ENCODE measurements at places on chromosomes 5 and 9.

DNA sequence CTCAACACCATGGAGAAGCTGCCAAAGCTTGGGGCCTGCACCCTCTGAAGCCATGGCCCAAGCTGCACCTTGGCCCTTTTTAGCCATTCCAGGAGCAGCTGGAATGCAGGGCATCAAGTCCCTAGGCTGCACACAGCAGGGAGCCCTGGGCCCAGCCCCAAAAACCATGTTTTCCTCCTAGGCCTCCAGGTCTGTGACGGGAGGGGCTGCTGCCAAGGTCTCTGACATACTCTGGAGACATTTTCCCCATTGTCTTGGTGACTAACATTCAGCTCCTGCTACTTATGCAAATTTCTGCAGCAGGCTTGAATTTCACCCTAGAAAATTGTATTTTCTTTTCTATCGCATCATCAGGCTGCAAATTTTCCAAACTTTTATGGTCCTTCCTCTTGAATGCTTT is 64.6 kb downstream of the ELOVL7 start:
- no peak for DNase-seq

GRCh38 chr5:31365776-31366175 is 166.1 kb downstream of the DROSHA start:
- no peak for DNase-seq

- DNase-seq = no peak
Measured at GRCh38 chr9:124248066-124248465, 9.7 kb upstream of the NEK6 start.

- DNase-seq = no peak
Measured at GRCh38 chr9:131873891-131874440, 134.1 kb upstream of the RAPGEF1 start.

DNA sequence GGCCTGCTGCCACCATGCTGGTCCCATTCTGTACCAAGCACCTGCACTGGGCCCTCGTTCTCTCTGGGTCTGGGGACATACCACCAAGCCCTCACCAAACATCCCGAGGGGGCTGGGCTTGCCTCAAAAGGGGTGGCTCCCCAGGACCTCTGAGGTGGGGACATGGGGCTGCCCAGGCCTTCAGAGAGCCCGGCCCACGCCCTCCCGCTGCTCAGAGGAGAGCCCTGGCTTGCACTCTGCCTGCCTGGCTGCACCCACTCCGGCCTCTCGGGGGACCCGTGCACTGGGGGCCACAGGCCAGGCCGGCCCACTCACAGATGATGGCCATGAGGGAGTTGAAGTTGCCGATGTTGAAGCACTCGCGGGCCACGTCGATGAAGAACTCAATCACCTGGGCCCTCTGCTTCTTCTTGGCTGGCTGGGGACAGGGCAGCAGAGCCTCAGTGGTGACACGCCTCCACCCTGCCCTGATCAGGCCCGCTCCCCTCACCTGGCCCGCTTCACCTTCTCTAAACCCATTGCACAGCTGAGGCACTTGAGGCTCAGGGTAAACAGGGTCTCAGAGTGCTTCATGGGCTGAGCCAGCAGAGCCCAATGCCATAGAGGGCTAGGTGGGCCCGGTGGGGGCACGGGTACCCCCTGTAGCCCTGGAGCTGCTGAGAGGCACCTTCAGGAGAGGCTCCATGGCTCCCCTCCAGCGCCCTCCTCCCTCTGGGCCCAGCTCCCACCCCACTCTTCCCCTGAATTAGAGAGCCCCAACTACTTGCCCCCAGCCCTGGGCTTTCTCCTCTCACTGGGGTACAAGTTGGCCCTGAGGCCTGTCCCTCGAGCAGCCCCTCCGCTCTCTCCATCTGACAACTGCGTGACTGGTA is 47.7 kb upstream of the RNF130 start:
- DNase-seq = no peak

GRCh38 chr9:136517012-136517743 is 28.7 kb downstream of the NOTCH1 start:
- no peak for DNase-seq

DNA sequence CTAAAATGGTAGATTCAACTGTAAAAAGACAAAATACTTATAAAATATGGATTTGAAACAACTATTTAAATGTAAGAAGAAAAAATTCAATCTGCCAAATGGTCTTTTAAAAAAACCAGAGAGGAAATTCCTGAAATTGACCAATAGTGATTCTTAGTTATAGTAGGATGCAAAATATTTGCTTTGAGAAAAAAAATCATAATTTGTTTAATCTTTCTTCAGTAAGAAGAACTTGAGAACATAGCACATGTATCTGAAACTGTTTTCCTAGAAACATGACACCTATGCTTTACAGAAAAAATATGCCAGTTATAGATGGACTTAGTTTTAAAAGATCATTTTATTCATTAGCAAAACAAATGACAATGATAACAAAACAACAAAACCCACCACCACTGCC is 186.9 kb upstream of the CD180 start:
- no peak for DNase-seq

DNA sequence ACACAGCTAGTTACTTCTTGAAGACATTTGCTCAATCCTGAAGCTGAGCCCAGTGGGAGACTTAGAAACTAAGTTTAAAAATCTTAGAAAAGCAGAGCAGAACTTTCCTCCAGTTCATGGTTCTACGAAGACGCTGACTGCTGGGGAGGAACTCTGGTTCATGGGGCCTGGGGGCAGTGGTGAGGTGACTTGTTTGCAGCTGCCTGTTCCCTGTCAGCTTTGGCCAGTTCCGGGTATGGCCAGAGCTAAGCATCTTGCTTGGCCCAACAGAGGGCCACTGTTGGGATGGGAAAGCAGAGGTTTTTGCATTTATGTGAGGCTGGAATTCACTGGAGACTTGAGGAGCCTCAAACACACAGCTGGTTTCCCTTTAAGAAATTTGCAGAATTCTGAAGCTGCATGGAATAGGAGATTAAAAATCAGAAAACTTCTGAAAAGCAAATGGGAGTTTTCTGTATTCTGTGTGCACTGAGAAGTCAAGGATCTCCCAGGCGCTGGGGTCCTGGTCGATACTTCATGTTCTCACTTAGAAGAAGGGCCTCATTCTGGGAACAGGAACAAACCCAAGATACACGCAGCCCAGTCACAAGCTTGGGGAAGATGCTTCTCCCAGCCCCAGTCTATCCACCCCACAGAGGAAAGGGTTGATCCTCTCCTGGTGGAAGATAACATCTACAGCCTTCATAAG is 10.6 kb upstream of the HMHB1 start:
- DNase-seq = no peak

DNA sequence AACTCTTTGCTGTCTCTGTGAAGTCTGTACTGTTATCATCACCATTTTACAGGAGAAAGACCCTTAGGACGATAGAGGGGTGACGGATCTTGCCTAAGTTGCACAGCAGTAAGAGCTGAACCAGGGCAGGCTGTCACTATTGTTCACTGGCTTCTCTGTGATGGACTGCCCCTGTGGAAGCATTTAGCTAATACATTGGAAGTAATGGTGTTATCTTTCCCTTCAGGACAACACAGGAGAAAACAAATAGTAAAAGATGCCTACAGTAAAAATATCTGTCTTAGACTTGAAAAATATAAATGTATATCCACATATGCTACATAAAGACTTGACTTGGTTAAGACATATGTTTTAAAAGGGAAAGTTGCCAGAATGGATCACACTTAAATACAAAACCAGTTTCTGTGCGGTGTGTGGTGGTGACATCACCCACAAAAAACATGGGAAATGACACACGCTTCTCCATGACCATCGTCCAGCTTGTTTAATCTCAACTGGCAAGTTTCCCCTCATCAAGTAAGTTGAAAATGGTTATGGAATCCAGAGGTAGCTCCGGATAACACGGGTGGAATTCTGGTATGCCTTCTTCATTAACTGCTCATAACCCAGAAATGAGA is 351.8 kb downstream of the EBF1 start:
- no peak for DNase-seq

DNA sequence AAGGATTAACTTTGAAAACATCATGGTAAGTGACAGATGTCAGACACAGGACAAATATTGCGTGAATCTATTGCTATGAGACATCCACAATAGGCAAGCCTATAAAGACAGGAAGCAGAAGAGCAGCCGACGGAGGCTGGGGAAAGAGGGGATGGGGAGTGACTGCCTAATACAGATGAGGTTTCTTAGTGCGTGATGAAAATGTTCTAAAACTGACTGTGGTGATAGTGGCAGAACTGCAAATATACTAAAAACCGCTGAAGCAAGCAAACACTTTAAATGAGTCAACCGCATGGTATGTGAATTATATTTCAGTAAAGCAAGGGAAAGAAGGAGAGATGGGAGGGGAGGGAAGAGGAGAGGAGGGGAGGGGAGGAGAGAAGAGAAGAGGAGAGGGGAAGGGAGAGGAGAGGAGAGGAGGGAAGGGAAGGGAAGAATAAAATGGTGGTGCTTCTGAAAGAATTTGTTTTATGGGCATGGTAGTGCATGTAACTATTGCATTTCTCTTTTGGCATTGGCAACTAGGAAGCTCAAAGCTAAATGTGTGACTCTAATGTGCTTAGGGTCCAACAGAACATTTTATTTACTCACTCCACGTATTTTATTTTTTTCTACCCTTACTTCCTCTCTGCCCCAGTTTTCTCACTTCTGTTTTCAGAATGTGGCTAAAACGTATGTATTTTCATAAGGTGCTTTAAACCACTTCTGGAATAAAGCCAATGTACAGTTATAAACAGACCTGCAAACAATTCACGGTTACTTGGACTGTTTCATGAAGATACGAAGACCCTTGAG is 21.3 kb downstream of the AKNA start:
- DNase-seq = no peak

GRCh38 chr5:36462295-36463021 is 143.9 kb upstream of the SLC1A3 start:
- no peak for DNase-seq

DNA sequence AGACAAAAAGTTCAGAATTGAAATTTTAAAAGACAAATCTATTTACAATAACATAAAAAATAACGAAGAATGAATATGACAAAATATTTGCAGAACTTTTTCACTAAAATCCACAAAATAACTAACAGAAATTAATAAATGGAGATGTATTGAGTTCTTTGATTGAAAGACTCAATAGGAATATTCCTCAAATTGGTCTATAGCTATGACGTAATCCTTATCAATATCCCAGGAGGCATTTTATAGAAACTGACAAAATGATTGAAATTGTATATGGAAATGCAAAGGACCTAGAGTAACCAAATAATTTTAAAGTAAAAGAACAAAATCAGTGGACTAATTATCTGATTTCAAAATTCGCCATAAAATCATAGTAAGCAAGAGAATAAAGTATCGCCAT is 328.7 kb downstream of the MED10 start:
- no peak for DNase-seq

GRCh38 chr9:136983656-136984314 is 992 bp downstream of the LCNL1 start:
- no peak for DNase-seq

DNA sequence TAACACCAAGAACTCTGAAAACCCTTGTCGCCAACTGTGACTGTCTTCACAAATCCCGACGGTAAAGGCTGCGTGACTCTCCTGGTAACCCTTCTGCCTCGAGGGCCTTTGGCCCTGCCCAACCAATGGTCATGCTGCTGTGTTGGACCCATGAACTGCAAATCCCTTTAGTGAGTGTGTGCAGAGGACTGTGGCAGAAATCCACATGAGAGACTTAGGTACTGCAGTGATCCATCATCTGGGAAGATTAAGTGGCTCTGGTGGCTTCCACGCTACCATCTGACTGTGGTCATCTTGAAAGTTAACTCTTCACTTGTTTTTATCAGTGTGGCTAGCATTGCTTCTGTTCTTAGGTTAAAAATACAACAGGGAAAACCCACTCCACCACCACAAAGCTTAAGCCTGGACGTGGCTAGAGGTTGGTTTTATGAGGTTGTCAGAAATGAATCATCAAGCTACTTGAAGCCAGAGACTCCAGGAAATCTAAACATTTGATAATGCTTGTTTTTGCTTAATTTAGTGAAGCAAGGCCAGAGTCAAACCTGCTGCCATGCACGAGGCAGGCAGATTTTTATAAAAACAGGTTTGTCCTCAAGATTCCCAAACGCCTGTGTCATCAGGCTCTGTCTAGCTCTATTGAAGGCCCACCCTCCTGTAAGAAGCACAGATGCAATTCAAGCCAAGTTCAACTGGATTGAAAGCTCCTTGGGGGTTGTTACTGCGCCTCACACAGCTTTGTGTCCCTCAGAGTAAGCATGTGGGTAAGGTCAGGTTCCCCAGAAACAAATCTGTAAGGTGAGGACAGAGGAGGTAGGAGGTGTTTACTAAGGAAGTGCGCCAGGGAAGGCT is 52.7 kb upstream of the ERCC6L2 start:
- no peak for DNase-seq

DNA sequence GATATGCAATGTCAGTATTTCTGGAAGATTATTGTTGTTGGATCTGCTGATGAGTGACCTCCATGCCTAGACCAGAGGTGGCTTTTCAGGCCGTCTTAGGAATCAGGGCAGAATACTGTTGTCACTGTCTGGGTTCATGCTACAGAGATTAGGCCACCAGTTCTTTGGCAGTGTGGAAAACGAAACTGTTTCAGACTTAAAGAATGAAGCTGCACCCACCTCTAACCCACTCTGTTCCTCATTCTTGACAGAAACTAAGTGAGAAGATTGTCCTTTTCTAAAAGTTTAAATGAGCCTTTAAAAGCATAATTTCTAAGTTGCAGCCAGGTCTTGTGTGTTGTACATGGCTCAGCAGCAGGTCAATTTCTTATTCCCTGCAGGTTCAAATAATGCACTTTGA is 444.3 kb downstream of the ENC1 start:
- DNase-seq = no peak

DNA sequence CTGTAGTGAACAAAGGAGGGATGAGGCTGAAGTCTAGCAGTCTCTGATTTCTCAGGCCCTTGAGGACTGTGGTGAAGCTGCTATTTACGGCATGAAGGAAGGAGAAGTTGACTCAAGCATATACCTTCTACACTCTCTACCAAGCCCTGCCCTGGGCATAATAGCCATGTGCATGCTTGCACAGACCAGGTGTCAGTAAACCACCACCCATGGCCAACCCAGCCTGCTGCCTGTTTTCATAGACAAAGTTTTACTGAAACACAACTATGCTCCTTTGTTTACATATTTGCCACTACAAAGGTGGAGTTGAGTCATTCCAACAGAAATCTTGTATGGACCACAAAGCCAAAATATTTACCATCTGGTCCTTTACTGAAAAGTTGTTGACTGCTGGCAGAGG is 126.9 kb downstream of the PAPPA start:
- no peak for DNase-seq

DNA sequence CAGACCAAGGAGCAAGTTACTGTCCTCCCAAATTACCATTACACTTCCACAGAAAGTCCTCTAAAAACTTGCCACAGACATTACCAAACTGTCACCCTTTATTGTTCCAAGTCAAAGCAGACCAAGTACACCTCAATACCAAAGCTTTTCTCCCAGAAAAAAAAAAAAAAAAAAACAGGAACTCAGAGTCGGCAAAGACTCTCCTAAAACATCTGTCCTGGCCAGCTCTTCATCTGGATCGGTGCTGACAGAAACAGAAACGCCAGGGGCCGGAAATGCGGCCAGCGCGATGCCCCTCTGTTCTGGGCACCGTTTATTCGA is 718 bp downstream of the DEPDC1B start:
- DNase-seq = no peak
